ENCODE measurements at places on chromosomes 5 and 9.

DNA sequence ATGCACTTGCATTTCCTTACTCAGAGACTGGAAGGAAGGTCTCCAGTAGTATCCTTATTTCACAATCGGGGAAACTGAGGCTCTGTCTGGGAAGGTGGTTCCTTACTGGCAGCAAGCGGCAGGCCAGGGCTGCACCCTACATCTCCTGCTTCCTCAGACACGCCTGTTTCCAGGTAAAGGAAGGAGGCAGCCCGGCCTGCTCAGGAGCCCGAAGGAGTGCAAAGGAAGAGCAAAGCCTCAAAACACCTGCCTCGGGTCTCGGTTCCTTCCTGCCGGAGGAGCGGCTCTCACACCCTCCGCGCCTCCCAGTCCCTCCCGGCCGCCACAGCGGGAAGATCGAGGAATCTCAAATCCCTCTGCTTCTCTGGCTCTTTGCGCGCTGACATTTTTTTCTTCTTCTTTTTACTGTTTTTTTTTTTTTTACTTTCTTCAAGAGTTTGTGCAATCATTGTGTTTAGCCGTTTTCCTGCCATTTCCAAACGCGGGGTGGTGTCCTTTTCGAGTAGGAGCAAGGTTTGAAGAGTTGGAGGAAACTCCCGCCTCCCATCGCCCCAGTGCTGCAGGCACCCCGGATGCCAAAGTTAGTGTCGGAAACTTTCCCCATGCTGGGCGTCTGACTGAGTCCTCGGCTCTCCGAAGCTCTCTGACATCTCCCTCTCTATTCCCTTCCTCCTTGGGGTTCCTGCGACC is 1.0 kb downstream of the GGTA1 start:
- peak; percentile 36 for DNase-seq

GRCh38 chr9:106451223-106451622 is 411.7 kb upstream of the ZNF462 start:
- no peak for DNase-seq

- DNase-seq, result no peak
Measured at GRCh38 chr9:99369327-99369722, 147.2 kb downstream of the SEC61B start.

DNA sequence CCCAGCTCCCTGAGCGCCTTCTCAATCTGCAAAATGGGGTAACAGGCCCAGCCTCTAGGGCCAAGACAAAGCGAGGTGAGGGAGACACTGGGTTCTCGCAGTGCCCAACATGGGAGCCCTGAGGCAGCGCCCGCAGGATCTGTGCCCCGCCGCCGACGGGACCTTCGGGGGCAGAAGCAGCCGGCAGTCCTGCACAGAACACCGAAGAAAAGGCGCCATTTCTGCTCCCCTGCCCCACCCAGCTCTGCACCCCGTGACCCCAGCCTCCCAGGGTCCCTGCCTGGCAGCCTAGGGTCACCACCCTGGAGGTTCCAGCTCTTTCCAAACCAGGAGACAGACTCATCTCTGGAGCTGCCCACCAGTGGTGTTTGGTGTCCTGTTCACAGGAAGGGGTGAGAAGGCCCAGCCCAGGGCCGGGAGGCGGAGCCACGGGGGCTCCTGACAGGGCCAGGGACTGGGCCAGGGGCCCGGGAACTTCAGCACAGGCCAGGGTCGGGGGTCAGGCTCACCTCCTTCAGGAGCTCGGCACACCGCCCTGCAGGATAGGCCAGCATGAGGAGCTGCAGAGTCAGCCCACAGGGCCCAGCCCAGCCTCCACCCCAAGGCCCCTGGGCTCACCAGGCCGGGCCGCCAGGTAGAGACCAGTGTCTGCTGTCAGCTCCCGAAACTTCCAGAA is 3.3 kb downstream of the LCN8 start:
- DNase-seq, result no peak

- DNase-seq, result peak; percentile 64
Measured at GRCh38 chr5:93580063-93580926, 724 bp downstream of the NR2F1-AS1 start.

- no peak for DNase-seq
Measured at GRCh38 chr9:71808068-71808467, 39.8 kb upstream of the CEMIP2 start.

GRCh38 chr9:129669141-129669718 is 3.8 kb downstream of the PRRX2 start:
- peak; percentile 95 for DNase-seq

- DNase-seq, result no peak
Measured at GRCh38 chr9:131666029-131666428, 73.8 kb downstream of the RAPGEF1 start.

DNA sequence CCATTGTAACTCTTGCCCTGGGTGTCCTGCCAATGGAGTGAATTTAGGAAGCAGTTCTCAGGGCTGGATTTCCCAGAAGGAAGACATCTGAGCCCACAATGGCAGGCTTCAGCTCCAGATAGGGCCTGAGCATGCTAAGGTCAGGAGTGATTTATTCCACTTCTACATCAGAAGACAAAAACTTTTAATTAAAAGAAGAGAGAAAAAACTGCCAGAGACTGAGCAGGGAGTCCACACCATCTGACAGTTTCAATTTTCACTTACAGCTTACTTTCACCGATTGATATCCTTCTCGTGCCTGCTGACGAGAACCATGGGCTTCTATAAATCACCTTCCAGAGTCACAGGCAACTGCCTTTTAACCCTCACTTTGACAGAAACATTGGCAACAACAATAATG is 228.3 kb upstream of the BRINP1 start:
- no peak for DNase-seq

DNA sequence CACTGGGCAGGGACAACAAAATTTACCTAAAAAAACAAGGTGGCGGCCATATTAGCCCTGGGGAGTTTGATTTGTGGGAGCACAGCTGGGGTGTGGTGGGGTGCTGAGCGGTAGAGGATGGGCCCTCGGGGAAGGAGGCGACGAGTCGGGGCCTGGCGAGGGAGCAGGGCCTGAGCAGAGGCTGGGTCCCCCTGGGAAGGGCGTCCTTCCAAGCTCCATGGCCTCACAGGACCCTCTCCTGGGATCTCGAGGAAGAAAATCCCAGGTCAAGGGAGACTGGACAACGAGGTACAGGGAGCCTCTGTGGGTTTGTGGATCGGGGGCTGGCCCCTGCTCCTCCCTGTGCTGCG is 165.5 kb downstream of the CACNA1B start:
- no peak for DNase-seq

GRCh38 chr5:11153670-11154382 is 392.8 kb upstream of the DAP start:
- DNase-seq, result peak; percentile 7

GRCh38 chr9:95286151-95286550 is 31.4 kb downstream of the FANCC start:
- peak; percentile 17 for DNase-seq

DNA sequence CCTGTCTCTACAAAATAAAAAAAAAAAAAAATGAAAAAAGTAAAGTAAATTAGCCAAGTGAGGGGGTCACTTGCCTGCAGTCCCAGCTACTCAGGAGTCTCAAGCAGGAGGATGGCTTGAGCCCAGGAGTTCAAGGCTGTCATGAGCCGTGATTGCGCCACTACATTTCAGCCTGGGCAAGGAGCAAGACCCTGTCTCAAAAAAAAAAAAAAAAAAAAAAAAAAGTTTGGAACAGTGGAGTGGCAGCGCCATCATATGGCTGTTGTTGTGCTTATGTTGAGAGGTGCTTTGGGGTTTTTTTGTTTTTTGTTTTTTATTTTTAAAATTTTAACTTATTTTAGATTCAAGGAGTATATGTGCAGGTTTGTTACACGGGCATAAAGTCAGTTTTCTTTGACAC is 3.6 kb downstream of the BRIX1 start:
- no peak for DNase-seq

DNA sequence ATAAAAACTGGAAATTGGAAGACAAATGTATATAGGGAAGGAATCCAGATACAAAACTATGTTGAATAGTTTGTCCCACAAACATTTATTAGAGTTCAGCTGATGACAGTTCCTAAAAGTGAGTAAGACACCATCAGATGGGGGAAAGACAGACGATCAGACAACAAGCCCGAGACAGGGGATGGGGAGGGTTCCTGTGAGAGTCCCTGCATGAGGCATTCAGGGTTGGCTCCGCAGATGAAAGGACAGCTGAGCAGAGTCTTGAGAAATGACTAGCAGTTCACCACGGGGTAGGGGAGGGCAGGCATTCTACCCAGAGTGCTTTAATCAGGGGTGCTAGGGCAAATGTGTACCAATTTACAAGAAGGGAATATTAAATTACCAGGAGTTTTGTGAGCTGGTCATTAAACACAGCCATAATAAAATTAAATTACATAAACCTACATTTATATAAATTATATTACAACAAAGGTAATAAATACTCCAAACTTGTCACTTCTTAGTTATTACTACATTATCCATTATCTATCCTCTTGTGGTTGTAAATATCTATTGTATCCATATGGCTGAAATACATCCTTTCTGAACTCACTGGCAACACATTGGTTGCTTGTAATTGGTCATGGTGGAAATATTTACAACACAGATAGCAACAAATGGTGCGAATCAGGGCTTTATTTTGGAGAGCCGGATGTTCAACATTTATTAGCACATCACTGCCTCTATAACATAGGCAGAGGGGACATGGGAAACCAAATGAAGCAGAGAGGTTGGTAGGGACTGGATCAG is 27.8 kb downstream of the TNFSF15 start:
- DNase-seq, result peak; percentile 46

- DNase-seq, result no peak
Measured at GRCh38 chr5:73743161-73743560, 117.2 kb downstream of the ARHGEF28 start.

GRCh38 chr9:99416007-99416406 is 193.9 kb downstream of the SEC61B start:
- no peak for DNase-seq

- no peak for DNase-seq
Measured at GRCh38 chr5:133750356-133750755, 138.0 kb upstream of the FSTL4 start.

DNA sequence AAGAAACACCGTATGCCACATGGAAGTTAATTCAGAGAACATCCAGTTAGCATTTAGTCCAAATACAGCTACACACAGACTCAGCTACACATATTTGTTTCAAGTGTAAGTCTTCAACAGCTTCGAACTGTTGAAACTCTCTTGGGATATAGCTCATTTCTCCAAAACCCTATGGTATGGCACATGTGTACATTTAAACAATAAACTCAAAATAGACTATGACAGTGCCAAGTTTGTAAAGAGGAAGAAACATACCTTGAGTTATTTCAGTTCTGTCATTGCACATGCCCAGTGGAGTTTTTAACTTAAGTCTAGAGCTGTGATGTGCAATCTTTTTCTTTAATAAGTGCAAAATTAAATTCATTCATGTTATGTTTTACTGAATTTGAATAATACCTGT is 155.1 kb upstream of the RAI14 start:
- peak; percentile 46 for DNase-seq

GRCh38 chr9:109717342-109717741 is 62.7 kb upstream of the PALM2AKAP2 start:
- DNase-seq, result no peak

DNA sequence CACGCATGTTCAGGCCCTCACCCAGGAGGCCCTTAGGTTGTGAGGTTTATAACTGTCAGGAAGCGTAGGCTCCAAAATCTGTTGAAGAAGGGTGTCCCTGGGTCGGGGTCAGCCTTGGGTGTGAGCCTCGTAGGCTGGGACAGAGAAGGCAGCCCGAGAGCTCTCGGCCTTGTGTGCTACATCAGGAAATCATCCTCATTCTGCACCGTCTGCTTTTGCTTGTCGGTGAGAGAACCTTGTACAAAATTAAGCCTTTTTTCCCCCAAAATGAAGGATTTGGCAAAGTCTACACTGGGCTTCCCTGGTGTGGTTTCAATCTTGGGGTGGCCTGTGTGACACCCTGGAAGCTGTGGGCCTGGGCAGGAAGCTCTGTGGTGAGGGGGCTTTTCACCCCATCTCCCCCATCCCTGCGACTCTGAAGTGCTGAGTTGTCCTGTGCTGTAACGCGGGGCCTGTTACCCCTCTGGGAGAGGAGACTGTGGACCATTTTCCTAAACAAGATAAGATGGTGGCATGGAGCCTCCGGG is 55.3 kb downstream of the AHRR start:
- no peak for DNase-seq

- DNase-seq, result no peak
Measured at GRCh38 chr5:150481972-150482406, 25.9 kb upstream of the NDST1 start.

GRCh38 chr9:26326563-26326962 is 566.0 kb downstream of the CAAP1 start:
- DNase-seq, result peak; percentile 75

GRCh38 chr5:76983468-76983867 is 30.6 kb downstream of the CRHBP start:
- DNase-seq, result no peak

DNA sequence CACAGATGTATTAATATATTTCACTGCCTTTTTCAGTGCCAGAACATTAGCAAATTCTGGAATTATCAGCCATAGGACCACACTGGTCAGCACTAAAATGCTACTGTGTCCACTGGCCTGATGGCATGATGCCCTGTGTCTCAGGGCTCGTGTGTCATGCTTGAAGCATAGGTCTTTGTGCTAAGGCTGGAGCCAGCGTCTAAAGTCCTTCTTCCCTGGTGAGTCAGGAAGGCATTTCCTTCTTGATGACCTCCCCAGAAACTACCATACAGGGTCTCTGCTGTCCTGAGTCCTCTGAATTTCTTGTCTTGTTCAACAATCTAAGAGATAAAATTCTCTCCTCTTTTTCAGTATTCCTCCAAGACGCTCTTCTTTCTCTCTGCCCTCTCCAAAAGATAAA is 489.9 kb downstream of the PSAT1 start:
- peak; percentile 85 for DNase-seq

DNA sequence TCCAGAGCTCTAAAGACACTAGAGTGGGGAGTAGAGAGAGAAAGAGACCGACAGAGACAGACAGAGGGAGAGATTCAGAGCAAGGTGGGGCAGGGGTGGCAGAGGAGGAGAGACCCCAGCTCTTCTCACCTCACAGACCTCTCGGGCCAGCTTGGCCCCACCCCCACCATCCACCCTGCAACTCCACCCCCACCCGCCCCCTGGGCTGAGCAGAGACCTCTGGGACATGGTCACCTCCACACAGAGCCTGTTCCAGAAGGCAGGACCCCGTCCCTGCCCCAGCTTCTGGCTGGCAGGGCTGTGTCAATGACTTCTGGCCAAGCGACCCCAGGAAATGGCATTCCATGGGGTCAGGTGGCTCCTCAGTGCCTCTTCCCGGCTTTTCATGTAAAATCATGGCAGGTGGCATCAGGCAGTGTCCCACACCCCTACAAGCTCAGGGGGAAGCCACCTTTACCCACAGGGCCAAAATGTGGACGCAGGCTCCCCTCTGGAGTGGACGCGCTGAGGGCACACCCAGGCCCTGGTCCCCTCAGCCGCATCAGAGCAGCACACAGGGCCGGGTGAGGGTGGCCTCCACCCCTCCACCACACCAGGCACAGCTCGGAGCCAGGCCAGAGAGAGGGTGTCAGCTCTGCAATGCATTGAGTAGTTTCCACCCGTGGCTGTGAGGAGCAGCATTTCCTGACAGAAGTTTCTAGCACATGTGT is 131.2 kb upstream of the LPCAT1 start:
- no peak for DNase-seq

DNA sequence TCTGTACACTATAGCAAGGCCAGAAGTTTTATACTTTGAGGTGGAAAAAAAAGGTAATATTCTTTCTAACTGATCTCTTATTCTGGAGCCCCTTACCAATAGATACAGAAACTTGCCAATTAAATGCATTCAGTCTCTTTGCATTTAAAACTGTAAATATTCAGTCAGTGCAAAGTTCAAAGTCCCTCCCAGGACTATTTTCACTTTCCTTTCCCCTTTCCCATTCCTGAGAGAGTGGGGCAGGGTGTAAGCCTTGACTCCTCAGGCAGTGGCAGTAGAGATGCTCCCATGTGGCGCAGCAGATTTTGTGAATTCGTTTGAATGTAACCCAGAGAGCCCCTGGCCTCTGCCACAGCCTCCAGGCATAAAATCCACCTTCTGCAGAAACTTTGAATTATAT is 29.9 kb downstream of the CETN3 start:
- no peak for DNase-seq
